Fibroblast of skin of back (primary cell): ENCODE measurements at places on chromosomes 11 and 22.

- peak; percentile 37 for DNase-seq
Observed at GRCh38 chr11:11481371-11481770, 128.3 kb upstream of the CSNK2A3 start.

DNA sequence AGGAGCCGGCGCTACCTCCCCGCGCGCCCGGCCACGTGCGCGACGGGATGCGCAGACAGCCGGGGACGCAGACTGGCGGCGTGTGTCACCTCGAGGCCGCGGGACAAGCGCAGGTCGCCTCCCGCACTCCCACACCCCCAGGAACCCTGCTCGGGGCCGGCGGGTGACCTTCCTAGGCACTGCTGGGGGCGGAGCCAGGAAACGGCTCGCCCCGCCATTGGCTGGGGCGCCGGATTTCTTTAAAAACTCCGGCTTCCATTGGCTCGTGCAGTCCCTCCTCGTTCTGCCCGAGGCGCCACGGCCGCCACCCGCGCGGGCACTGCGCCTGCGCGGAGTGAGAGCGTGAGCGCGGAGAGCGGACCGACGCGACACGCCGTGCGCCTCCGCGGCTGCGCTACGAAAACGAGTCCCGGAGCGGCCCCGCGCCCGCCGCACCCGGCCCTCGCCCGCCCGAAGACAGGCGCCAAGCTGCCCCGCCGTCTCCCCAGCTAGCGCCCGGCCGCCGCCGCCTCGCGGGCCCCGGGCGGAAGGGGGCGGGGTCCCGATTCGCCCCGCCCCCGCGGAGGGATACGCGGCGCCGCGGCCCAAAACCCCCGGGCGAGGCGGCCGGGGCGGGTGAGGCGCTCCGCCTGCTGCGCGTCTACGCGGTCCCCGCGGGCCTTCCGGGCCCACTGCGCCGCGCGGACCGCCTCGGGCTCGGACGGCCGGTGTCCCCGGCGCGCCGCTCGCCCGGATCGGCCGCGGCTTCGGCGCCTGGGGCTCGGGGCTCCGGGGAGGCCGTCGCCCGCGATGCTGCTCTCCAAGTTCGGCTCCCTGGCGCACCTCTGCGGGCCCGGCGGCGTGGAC lies at the start of gene PIM3:
Gene PIM3 (plus strand): TSS at position 614 of the 846 bp plus-strand sequence. CDS start 176 bp downstream, at position 790.
- peak; percentile 96 for DNase-seq

DNA sequence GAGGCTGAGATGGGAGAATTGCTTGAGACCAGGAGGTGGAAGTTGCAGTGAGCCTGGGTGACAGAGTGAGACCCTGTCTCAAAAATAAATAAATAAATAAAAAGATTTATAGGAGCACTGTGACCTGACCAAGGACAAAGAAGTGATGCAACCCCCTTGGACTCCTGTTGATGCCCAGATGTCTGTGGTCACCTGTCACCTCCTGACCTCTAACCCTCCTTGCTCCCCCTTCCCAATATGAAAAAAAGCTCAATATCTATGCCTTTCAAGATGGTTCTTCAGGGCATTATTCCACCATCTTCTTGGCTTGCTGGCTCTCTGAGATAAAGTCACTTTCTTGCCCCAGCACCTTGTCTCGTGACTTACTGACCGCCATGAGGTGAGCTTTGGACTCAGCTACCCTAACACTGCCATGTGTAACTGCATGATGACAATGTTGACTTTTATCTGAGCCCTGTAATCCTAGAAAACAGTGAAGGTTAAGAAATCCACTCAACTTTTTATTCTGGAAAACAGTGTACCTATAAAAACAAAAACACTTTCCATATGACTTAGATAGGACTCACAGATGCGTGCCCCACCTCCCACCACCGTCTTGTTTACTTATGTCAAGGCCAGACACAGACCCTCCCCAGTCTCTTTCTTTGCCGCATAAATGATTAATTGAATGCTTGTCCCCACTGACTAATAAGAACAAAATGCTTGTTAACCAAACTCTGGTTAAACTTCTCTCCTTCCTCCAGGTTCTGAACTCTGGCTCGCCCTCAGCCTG lies 360.5 kb downstream of the BUD13 start:
- DNase-seq, result no peak

DNA sequence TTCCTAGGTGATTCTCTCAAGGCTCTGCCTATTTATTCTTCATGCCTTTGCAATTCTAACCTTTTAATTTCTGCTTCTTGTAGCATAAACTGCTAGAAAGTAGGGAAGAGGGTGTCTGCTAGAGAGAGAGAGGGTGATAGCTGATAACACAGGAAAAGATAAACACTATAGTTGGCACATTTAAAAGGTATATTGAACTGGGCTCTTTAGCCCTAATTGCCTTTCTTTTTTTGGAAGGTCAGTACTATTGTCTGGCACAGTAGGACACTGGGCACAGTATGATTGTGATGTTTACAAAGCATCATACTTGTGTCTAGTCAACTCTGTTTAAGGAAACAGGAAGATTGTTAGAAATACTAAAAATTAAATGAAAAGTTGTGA lies 33.3 kb downstream of the TEAD1 start:
- no peak for DNase-seq

- DNase-seq, result peak; percentile 94
Observed at GRCh38 chr22:45553351-45554039, 50.8 kb downstream of the FBLN1 start.

DNA sequence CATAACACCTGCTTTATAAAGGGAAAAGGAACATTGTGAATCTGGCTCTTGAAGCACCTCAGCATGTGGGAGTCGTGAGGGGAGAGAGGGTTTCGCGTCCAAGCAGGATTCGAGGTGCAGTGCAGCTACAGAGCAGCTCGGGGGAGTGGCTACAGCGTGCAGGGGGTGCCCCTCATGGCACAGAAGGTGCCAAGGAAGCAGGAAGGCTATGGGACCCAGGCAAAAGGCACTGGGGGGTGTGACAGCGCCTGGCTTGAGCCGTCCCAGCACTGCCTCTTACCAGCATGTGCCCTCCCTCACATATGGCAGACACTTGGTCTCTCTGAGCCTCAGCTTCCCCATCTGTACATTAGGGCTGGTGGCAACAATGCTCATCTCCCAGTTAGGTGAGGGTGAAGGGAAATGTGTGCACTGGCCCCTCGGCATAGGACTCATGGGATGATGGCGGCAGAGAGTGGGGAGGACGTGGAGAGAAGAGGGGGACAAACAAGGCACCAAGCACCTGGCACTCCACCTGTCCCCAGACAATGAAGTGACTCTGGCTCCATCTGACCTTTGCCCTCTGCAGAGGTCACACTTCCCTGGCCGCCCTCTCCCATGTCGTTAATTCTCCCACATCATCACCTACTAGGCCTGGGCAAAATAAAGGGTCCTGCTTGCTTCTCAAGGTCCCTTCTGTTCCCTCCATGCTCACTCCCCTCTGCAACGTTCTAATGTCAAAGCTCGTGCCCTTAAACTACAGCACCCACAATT lies 10.4 kb downstream of the TNKS1BP1 start:
- DNase-seq, result no peak

DNA sequence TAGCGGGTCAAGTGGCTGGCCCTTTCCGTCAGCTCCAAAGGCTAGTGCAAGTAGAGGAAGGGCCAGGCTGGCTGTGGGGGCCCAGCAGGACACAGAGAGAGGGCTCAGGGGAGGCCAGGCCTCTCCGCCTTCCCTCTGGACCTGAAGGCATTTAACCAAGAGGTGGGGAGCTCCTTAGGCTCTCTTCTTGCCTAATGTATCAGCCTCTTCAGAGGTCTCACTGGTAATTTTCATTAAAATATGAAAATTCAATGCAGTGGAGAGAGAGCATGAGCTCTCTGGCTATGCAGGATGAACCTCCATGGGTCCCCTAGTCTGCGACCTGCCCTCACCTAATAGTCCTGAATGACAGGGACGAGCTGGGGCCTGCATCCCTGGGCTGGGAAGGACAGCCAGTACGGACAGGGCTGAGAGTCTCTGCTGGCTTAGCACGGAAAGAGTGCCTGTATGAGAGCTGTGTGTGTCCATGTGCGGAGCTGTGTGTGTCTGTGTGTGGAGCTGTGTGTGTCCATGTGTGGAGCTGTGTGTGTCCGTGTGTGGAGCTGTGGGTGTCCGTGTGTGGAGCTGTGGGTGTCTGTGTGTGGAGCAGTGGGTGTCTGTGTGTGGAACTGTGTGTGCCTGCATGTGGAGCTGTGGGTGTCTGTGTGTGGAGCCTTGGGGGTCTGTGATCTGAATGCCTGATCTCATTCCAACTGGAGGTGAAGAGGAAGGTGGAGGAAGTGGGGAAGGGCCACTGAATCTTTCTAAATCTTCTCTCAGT lies 2.4 kb downstream of the ALX4 start:
- DNase-seq, result no peak

- peak; percentile 69 for DNase-seq
Observed at GRCh38 chr22:37496651-37497050, 10.5 kb upstream of the MFNG start.

GRCh38 chr11:115222218-115222862 lies 281.9 kb downstream of the CADM1 start:
- DNase-seq, result peak; percentile 80

DNA sequence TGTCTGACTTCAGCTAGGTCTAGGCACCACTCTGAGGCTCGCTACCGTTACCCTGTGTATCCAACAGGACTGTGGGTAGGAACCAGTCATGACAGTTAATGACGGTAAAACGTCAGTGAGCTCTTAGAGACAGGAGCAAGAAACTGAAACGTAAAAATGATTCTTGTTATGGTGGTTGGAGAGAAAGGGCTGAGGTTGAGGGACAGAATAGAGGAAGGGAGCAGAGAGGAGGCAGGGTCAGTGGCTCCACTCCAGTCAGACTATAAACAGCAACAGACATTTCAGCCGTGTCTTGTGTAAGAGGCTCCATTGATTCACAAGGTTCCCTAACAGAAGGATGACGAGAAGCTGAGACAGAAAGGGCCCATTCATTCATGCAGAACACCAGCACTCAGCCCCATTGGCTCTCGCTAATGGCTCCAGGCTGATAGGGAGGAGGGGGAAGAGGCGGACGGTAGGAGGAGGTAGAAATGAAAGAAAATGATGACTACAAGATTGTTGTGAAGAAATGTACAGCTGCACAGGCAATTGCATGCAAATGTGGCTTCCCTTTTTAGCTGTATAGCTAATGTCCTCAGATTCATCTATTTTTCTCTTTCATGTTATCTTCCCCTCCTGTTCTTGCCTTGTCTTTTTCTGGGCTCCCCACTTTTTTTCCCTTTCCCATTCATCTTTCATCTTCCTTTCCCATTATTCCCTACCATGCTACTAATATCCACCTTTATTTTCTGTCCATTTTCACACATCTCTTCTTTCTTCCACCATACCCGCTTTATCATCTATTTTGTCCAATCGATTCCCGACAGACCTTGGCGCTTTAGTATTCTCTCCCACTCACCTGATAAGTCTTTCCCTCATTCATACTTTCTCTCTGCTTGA lies 34.3 kb downstream of the ETS1 start:
- no peak for DNase-seq

DNA sequence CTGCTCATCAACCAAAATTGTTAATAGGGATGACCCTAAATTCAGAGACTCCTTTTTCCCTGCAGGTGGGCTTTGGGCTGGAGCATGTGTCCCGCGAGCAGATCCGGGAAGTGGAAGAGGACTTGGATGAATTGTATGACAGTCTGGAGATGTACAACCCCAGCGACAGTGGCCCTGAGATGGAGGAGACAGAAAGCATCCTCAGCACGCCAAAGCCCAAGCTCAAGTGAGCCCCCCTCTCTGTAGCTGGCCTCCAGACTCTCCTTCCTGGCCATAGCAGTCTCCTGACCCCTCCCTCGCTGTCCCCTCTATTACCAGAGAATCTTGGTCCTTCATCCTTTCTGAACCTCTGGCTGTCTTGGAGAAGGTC lies 47.9 kb upstream of the RAB1B start:
- DNase-seq, result no peak

DNA sequence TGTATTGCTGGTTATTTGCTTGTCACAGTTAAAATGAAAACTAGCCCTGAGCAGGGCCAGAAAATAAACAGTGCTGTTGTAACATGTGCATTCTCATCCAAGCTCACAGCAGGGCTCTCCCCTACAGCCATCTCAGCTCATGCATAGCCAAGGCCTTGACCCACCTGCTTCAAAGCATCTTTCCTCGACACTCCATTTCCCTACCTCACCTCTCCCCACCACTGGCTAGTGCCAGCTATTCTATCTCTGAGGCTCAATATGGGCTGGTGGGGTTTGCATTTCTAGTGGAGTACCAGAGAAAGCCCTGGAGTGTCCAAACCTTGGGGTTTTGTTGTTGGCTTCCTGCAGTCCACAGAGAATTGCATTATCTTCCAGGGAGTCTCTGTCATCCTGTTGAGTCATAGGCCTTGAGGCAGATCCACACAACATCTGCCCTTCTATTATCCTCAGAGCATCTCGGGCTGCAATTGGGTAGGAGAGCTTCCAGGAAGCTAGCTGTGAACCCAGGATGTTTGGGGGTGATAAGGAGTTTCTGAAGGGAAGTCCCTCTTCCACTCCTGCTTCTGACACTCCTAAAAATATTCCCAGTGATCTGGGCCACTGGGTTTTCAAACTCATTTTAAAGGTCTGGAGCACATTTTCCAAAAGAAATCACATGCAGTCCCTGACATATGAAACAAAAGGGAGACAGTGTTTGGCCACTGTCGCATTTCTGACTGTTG lies 36.1 kb upstream of the AMOTL1 start:
- DNase-seq, result peak; percentile 84

GRCh38 chr22:42842658-42843370 lies 14.3 kb downstream of the ARFGAP3 start:
- DNase-seq, result no peak

GRCh38 chr11:122099374-122100036 lies 16.5 kb downstream of the BLID start:
- DNase-seq, result peak; percentile 50

- DNase-seq, result no peak
Observed at GRCh38 chr11:17012179-17012578, 2.0 kb downstream of the PLEKHA7 start.

DNA sequence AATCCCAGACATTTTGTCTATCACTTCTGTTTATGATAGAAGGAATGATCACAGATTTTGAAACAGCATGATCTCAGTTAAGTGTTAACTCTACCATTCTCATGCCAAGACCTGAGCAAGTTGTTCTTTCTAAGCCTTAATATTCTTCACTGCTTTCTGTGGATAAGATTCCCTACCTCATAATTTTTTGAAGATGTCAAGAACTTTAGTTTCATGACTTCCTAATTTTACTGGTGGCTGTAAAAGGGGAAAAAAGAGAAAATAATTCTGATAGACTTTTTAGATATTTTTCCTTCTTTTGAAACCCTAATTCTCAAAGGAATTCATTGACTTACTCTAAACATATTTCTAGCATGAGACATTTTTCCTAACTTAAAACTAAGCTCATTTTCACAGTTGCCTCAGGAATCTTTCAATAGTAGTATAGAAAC lies 520.0 kb upstream of the LUZP2 start:
- DNase-seq, result peak; percentile 74

DNA sequence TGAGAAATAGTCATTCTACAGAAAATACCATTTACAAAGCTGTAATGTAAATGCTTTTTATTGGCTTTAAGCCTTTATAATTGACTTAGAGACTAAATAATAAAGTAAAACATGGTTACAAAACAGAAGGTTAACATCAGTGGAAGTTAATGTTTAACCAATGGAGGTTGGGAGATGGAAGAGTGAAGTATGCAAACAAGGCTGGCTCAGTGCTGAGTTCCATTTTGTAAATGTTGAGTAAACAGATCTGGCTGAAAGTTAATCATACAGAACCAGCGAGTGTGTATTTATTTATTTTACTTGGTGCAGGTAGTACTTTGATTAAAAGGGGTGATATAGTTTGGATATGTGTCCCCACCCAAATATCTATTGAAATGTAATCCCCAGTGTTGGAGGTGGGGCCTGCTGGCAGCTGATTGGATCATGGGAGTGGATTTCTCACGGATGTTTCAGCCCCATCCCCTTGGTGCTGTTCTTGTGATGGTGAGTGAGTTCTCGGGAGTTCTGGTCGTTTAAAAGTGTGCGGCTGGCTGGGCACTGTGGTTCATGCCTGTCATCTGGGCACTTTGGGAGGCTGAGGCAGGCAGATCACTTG lies 827.4 kb downstream of the OPCML start:
- DNase-seq, result no peak

GRCh38 chr22:46634011-46634699 lies 14.0 kb downstream of the GRAMD4 start:
- no peak for DNase-seq
